Natural killer cell treated with Interleukin-12 subunit alpha and Interleukin-12 subunit beta and Interleukin-15 and Interleukin-18, amount 100 ng/mL, for 72 hours (primary cell): ENCODE measurements at places on chromosomes 1 and 21. TPM values are rescaled to one million over a fixed set of nuclear protein-coding genes. Genes with fewer than 3 reads are reported as not detected.

DNA sequence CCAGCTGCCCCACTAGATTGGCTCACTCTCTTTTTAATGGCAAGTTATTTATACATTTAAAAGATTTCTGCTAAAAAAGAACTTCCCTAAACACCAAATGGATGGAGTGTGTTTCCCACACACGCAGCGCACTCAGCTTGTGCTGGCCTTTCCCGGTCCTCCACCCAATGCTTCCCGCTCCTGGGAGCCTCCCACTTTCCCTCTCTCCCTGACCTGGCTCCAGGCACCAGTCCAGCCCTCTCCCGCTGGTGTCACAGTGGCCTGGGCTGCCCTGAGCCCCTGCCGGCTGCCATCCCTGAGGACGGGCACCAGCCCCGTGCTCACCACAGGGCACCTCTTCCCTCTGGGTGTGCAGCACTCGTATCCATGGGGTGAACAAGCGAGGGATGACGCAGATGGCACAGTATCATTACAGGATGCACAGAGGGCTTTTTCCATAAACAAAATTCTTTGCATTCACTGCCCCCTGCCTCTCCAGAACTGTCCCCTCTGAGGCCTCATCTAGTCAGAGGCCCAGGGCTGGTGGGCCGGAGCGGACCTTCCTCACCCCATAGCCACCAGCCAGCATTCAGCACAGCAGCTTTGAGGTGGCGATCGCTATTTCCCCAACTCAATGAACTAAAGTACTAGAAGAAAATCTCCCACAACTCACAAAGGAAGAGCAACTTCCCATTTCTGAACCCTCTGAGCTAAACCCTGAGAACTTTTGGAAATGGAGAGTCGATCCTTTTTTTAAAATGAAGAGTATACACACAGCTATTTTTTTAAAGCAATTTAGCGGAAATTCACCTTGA lies 68.5 kb downstream of the SLC37A1 start:
- DNase-seq, result no peak

DNA sequence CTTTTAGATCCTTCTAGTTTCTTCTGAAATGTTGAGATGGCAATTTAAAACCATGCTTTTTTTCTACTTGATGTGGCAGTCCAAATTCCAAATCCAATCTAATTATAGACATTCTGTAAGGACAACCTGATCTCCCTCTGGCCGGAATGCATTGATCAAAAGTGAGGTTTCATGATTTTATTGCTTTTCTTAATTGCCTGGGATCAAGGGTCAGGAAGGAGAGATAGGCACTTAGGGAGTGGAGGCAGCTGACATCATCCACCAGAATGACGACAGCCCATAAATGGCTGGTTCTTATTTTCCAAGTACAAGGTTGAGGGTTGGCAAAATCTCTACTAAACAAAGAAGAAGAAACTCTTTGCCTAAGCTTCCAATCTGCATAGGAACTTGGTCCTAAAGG lies 46.4 kb upstream of the SCCPDH start:
- no peak for DNase-seq

GRCh38 chr1:54583307-54583686 lies 35.3 kb downstream of the ACOT11 start:
- DNase-seq, result no peak

DNA sequence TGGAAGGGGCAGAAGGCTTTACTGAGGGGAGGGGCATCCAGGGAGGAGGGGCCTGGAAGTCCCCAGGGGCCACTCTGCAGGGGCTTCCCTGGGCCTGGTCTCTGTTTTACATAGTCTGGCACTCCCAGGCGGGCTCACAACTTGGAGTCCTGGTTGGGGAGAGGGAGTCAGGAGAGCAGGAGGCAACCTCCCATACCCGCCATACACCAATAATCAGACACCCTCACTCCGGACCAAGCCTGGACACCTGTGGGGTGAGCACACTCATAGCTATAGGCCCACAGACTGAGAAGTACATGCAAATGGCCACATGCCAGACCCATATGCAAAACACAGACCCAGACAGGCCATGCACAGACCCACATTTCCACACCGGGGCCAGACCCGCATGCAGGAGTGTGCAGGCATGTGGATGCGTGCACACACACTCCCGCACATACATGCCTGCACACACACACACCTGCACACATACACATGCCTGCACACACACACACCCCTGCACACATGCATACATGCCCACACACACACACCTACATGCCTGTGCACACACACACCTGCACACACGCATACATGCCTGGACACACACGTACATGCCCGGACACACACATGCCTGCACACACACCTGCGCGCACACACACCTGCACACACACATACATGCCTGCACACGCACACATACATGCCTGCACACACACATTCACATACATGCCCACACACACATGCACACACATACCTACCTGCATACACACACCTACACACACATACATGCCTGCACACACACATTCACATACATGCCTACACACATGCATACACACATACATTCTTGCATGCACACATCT lies 89.5 kb upstream of the RUNX3 start:
- no peak for DNase-seq

SLAMF9 gene
- total RNA-seq, result not detected

MRAP gene
- not detected for total RNA-seq
